ENCODE measurements at places on chromosomes 1 and 21. TPM values are rescaled to one million over a fixed set of nuclear protein-coding genes. Genes with fewer than 3 reads are reported as not detected.

DNA sequence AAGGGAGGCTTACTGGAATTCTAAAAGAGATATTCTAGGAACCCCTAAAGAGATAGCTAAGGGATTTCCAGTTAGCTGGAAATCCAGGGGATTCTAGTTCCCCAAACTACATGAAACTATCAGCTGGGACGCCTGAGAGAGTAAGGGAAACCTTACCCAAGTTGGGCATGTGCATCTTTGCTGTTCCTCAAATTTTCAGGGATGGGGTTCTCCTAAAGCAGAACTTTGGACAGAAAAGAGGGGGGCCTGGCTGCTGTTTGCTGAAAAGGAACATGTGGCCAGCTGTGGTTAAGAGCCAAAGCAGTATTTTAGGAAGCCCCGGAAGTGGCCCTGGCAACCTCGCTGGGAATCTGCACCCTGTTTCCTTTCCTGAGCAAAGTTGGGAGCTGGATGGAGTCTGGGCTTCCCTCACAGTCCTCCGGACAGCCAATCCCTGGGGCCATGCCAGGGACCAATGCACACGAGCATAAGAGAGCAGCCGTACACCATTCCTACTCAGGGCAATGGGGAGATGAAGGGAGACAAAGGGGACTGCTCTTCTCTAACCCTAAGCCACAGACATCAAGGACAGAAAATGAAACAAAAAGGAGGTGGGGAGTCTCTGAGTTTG, 154.3 kb downstream of the PLXNA2 start:
- no peak overlapping the region for H3K27ac ChIP-seq
- peaks cover 13% of the 10 kb centered on the region for H3K4me1 ChIP-seq
- H3K36me3 ChIP-seq = no peaks in the 10 kb centered on the region
- H3K27me3 ChIP-seq = peaks cover 7% of the 10 kb centered on the region

DNA sequence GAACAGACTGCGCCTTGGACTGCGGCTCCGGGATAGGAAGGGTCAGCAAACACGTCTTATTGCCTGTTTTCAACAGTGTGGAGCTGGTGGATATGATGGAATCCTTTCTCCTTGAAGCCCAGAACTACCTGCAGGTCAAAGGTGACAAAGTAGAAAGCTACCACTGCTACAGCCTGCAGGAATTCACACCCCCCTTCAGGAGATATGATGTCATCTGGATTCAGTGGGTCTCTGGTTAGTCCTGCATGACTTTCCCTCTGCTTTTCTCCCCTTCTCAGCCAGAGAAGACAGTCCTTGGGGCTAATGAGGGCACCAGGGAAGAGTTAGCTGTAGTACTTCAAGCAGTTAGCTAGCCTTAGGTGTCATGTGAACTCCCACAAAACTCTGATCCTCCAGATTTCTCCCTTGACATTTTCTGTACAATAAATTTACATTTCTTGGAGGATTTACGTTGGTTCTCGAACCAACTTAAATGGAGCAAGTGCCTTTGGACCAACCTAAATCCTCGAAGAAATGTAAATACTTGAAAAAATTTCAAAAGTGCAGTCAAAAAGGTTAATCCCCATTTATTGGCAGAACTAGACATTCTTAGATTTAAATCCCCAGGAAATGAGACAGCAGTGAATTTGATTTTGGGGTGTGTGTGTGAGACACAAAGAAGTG, 20.9 kb downstream of the NTMT2 start:
- DNase-seq = no peak
- H3K4me1 ChIP-seq = peaks cover 6% of the 10 kb centered on the region
- no peak overlapping the region for H3K4me3 ChIP-seq
- no peak overlapping the region for H3K27ac ChIP-seq
- H3K27me3 ChIP-seq = no peaks in the 10 kb centered on the region

DNA sequence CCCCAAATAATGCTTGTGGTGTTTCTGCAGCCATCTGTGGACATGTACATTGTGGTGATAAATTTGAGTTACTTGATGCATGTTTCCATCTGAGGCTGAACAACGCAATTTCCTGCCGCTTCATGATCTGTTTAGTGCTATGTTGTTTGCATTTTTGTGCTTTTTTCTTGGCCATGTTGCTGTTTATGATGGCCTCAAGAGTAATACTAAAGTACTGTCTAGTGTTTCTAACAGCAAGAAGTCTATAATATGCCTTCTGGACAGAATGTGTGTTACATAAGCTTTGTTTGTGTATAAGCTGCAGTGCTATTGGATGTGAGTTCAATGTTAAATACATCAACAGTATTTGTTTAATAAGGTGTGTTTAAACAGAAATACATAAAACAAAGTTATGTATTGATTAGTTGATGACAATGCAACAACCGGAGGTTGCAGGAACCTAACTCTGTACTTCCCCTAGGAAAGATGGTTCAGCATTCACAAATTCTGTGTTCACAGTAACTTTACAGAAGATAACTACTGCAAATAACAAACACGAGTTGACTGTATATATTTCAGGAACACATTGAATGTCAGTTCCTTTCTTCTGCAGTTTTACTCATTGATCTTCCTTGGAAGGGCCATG, 114.8 kb upstream of the USP24 start:
- no peak overlapping the region for H3K4me3 ChIP-seq
- no peaks in the 10 kb centered on the region for H3K4me1 ChIP-seq
- no peak for DNase-seq
- H3K27ac ChIP-seq = no peak overlapping the region
- peaks cover 4% of the 10 kb centered on the region for H3K27me3 ChIP-seq

DNA sequence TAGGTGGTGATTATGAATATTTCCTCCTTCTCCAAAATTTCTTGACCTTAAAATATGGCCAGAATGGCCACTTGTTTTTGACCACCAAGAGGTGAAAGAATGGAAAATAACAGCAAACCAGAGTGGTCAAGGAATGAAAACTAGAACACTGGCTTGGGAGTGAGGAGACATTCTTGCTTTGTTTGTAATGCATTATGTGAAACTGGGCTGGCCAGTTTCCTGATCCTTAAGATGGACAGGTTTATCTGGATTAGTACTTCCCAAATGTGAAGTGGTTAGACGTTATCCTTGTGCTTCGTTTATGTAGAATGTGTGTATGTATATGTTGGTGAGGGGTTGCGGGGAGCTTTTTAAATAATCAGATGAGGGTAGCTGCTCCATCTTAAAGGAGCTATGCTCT, 12.8 kb downstream of the PLA2G4A start:
- no peaks in the 10 kb centered on the region for H3K4me1 ChIP-seq
- no peaks in the 10 kb centered on the region for H3K36me3 ChIP-seq
- DNase-seq = no peak
- no peak overlapping the region for H3K27ac ChIP-seq
- no peak overlapping the region for H3K4me3 ChIP-seq

DNA sequence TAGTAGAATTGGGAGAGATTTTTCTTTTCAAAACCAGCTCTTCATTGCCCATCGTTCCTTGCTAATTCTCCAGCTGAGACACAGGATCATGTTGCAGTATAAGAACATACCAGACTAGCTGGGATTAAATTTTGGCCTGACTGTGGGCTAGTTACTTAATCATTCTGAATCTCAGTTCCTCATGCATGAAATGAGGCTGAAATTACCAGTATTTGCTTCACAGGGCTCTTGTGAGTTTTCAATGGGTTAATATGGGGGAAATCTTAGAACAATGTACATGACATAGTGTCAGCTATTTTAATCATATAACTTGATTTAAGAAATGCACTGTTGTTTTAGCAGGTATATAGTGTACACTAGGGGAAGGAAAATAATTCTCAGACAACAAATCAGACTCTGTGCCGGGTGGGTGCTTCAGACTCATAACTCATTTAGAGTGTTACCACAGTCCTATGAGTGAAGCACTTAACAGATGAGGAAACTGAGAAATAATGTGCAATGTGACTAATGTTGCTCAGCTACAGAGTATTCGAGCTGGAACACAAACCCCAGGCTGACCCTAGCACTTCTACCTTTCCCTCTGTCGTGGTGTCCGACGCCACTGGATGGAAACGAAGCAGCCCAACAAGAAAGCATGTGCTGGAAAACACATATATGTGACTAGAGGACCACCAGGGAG, 137.6 kb upstream of the SGIP1 start:
- no peaks in the 10 kb centered on the region for H3K27me3 ChIP-seq
- DNase-seq = no peak
- H3K27ac ChIP-seq = no peak overlapping the region
- no peak overlapping the region for H3K4me3 ChIP-seq
- no peaks in the 10 kb centered on the region for H3K4me1 ChIP-seq
- H3K36me3 ChIP-seq = no peaks in the 10 kb centered on the region

DNA sequence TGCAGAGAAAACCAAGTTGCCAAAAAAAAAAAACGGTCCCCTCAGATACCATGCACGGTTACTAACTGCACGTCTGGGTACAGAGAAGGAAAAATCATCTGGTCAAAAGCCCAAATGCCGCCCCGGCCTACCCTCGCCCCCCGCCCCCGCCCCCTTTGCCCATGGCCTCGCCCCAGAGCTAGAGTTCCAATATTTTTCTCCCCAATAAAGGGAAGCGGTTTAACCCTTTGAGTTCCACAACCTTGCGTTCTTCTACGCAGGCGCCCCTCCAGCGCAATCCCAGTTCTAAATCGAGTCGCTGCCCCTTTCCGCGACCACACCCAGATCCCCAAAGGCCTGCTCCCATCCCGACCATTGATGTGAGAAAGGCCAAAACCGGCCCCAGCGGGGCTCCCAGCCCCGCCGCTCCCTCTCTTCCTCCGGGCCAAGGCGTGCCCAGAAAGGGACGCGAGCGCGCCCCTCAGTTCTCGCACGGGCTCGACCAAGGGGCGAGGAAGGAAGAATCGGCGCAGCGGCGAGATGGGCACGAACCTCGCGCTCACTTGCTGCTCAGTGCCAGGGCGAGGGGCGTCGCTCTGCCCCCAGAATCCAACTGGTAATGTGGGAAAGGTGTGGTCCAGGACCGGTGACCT, 797 bp downstream of the WDR47 start:
- peaks cover 15% of the 10 kb centered on the region for H3K27me3 ChIP-seq
- peak overlapping the region; percentile 66 for H3K27ac ChIP-seq
- H3K36me3 ChIP-seq = no peaks in the 10 kb centered on the region
- H3K4me1 ChIP-seq = peaks cover 16% of the 10 kb centered on the region

GRCh38 chr1:41492341-41492848, 7.9 kb upstream of the EDN2 start:
- no peak overlapping the region for H3K4me3 ChIP-seq
- no peaks in the 10 kb centered on the region for H3K36me3 ChIP-seq
- H3K27me3 ChIP-seq = peaks cover 11% of the 10 kb centered on the region
- H3K27ac ChIP-seq = no peak overlapping the region

DNA sequence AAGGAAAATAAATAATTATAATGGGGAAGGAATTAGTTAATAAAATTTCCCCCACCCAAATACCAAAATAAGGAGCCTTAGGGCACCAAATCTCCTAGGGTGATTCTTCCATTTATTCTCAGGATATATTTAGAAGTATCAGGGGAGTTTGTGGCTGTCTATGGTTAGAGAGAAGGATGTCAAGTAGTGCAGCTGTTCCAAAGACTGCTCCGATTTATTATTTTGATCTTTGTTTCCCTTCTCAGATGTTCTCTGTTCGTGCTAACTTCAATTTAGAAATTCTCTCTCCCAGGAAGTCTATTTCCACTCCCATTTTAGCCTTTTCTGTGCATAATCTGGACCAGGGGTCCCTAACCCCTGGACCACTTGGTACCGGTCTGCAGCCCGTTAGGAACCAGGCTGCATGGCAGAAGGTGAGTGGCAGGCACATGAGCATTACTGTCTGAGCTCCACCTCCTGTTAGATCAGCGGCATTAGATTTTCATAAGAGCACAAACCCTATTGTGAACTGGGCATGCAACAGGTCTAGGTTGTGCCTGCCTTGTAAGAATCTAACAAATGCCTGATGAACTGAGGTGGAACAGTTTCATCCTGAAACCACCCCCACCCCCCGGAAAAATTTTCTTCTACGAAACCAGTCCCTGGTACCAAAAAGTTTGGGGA, 9.3 kb upstream of the MAST2 start:
- H3K4me3 ChIP-seq = no peak overlapping the region
- peaks cover 3% of the 10 kb centered on the region for H3K27me3 ChIP-seq
- no peaks in the 10 kb centered on the region for H3K4me1 ChIP-seq
- H3K36me3 ChIP-seq = no peaks in the 10 kb centered on the region
- no peak for DNase-seq

DNA sequence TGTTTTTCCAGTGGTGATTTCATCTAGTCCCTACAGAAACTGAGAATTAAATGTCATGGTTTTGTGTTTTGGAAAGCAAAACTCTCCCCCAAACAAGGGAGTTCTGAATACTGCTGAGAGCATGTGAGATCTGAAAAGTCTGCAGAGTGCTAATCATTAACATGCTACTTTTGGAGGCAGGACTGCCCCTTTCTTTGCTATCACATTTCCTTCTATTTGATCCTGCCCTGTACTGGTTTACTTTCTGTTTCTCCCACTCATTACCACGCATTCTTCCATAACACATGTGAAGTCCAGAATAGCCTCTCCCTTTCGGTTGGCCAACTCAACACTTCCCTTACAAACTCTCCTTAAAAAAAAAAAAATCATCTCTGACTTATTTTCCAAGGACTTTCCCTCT, 63.6 kb downstream of the GADD45A start:
- no peaks in the 10 kb centered on the region for H3K36me3 ChIP-seq
- no peaks in the 10 kb centered on the region for H3K4me1 ChIP-seq

DNA sequence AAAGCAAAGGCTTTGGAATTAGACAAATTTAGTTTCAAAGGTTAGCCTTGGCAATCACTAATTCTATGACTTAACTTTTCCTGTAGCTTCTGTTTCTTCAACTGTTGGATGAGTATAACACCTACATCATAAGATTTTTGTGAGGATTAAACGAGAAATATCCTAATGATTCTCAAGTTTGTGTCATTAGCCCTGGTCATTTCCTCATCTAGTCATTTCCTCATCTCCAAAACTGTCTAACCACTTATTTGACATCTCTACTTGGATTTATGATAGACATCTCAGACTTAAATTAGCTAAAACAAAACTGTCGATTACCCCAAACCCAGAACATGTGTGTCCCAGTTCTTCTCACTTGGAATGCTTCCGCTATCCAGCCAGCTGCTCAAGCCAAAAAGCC, 80.2 kb upstream of the CHODL start:
- peaks cover 26% of the 10 kb centered on the region for H3K4me1 ChIP-seq
- H3K36me3 ChIP-seq = no peaks in the 10 kb centered on the region
- DNase-seq = no peak
- H3K27ac ChIP-seq = no peak overlapping the region

DNA sequence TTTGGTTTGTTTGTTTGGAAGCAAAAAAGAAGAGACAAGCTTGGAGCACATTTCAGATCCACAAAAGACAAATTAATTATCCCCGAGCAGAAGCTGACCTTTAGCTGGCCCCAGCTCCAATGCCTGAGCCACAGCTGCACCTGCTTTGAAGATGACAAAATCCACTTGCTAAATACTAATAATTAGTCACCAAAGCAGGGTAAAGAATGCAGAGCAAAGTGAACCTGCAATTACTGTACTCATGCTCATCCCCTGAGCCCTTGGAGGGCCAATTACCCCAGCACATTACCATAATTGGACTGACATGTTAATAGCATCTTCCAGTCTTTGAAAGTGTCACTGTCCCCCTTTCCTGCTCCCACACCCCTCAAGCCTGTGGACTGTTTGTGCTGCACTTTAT, 38.2 kb upstream of the KCND3 start:
- H3K27ac ChIP-seq = no peak overlapping the region
- H3K36me3 ChIP-seq = no peaks in the 10 kb centered on the region
- H3K27me3 ChIP-seq = no peaks in the 10 kb centered on the region
- no peak overlapping the region for H3K4me3 ChIP-seq
- no peaks in the 10 kb centered on the region for H3K4me1 ChIP-seq

Gene SPATA45
- polyA plus RNA-seq = not detected

Gene ERG
- polyA plus RNA-seq = not detected

Gene HNRNPU
- 398 TPM for polyA plus RNA-seq

Gene MFAP2
- not detected for polyA plus RNA-seq

All from immature natural killer cell (primary cell).